Hepatocyte (in vitro differentiated cells): ENCODE measurements at places on chromosomes 13 and 19. TPM values are rescaled to one million over a fixed set of nuclear protein-coding genes. Genes with fewer than 3 reads are reported as not detected.

HIF3A gene
- polyA plus RNA-seq, result 145 and 149 TPM in 2 replicates

OR7A5 gene
- 0.12 TPM in 1 of 2 replicates, not detected in the other for polyA plus RNA-seq

TM9SF2 gene
- polyA plus RNA-seq, result 160 and 184 TPM in 2 replicates

CDK8 gene
- 9.6 and 16.1 TPM in 2 replicates for polyA plus RNA-seq

PSG7 gene
- polyA plus RNA-seq, result not detected in 2 replicates

ZNF221 gene
- 1.1 and 2.7 TPM in 2 replicates for polyA plus RNA-seq

PTGER1 gene
- polyA plus RNA-seq, result 3.5 and 7.6 TPM in 2 replicates

SELENOV gene
- 0.98 and 2.2 TPM in 2 replicates for polyA plus RNA-seq

WIZ gene
- polyA plus RNA-seq, result 24.5 and 34.9 TPM in 2 replicates

PSG4 gene
- not detected in 2 replicates for polyA plus RNA-seq

DNA sequence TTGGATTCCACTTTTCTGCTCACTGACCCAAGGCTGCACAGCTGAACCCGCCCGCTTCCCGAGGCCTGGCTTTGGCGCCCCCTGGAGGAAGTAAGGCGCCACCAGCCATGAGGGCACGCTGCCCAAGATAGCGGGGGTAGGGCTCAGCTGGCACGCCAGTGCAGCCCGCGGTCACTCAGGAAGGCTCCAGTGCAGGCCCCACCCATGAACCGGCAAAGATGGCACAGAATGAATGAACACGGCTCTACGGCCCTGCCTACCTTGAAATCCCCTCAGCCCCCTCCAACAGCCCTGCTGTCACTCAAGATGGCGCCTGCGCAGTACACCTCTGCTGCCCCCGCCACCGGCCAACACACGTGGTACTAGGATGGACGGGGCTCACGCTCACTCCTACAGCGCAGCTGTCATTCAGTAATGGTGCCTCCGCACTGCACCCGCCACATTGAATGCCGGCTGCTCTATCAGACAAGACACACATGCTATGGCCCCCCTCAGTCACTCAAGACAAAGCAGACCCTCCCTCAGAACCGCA lies 3.0 kb downstream of the PEG3 start:
- H3K27me3 ChIP-seq, result no peaks in the 10 kb centered on the region
- no peaks in the 10 kb centered on the region for H3K4me1 ChIP-seq
- no peak overlapping the region for H3K4me3 ChIP-seq
- no peak overlapping the region for H3K27ac ChIP-seq
- no peak for DNase-seq

GRCh38 chr19:41064974-41065569 lies 23.2 kb upstream of the CYP2A13 start:
- H3K4me3 ChIP-seq, result no peak overlapping the region
- H3K36me3 ChIP-seq, result no peaks in the 10 kb centered on the region
- no peak for DNase-seq
- no peaks in the 10 kb centered on the region for H3K27me3 ChIP-seq
- no peaks in the 10 kb centered on the region for H3K4me1 ChIP-seq

DNA sequence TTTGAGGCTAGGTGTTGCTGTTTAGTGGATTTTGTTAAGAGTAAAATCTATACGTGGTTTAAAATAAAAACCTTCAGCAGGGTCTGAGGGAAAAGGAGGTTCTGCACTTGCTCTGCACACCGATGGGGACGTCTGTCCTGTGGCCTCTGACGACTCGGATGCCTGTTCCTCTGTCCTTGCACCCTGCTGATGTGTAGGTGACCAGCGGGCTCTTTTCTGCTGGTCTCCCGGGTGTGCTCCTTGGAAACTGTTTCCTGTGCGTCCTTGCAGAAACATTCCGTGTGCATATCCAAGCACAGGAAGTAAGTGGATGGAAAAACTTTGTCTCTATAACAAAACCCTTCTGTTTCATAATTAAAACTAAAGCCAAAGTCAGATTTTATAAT lies 3.8 kb downstream of the ATP4B start:
- no peak for DNase-seq
- H3K27me3 ChIP-seq, result no peaks in the 10 kb centered on the region
- H3K27ac ChIP-seq, result no peak overlapping the region

DNA sequence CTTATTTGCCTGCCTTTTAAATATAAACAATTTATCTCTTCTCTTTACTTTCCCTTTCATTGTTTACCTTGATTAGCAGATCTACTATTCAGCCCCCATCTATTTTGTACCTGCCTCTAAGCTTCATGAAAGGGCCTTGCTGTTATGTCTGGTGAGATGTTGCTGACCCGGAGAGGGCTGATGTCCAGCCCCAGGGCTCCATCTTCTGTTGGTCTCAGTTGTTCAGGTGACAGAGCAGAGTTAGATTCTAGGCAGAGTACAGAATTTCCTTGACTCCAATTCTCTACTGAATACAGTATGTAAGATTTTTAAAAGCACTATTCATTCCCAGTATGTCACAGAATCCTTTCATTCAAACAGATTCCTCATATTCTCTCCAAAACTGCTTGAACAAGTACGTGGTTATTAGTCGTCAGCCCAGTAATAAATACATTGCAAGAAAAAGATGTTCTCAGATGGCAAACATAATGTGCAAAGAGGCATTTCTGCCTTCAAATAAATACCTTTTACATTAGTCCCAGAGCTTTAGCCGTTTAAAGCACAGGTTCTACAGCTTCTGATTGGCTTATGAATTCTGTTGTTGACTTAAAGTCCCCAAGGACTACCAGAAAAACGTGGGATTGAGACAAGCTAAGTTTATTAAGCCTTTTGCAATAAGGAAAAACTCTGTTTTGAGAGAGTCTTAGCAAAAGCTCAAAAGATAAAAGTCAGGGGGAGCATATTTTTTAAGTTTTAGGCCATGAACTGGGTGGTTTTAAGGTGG lies 159.1 kb downstream of the GPC5 start:
- no peaks in the 10 kb centered on the region for H3K4me1 ChIP-seq
- H3K4me3 ChIP-seq, result no peak overlapping the region
- no peaks in the 10 kb centered on the region for H3K36me3 ChIP-seq
- DNase-seq, result no peak
- no peaks in the 10 kb centered on the region for H3K27me3 ChIP-seq

- H3K4me3 ChIP-seq, result no peak overlapping the region
- H3K27me3 ChIP-seq, result no peaks in the 10 kb centered on the region
- no peak overlapping the region for H3K27ac ChIP-seq
- DNase-seq, result no peak
- H3K36me3 ChIP-seq, result no peaks in the 10 kb centered on the region
- no peaks in the 10 kb centered on the region for H3K4me1 ChIP-seq
Measured at GRCh38 chr13:114021464-114022308, 47.8 kb upstream of the C13orf46 start.

DNA sequence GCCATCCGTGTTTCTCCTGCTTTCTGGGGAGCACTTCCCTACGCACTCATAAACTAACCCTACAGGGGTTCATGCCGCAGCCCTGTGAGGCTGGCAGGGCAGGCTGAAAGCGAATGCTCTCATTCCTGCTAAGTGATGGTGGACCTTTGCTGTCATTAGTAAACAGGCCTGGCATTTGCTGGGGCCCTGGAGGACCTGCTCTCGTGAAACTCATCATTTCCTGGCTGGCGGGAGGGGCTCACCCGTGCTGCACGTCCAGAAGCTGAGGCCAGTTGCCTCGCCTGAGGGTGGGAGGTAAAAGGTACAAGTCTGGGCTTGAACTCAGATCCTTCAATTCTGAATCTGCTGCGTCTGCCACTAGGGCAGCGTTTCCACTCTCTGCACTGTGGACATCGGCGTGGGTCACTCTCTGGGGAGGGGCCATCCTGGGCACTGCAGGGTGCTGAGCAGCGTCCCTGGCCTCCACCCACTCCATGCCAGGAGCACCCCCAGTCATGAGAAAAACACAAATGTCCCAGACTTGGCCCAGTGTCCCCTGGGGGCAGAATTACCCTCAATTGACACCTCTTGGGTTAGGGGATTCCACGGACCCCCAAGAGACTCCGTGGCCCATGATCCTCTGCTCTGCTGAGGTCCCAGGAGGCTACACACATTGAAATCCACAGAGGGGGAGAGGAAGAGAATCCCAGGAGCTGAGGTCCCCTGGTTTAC lies 7.0 kb downstream of the MOB3A start:
- H3K4me1 ChIP-seq, result peaks cover 5% of the 10 kb centered on the region
- DNase-seq, result no peak
- H3K36me3 ChIP-seq, result no peaks in the 10 kb centered on the region
- no peaks in the 10 kb centered on the region for H3K27me3 ChIP-seq

DNA sequence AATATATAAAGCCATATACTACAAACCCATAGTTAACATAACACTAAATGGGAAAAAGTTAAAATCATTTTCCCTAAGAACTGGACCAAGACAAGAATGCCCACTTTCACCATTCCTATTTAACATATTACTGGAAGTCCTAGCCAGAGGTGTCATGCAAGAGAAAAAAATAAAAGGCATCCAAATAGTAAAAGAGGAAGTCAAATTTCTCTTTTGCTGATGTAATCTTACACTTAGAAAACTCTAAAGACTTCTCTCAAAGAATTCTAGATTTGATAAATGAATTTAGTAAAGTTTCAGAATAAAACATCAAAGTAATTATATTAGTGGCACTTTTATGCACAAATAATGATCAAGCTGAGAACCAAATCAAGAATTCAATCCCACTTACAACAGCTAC lies 678.9 kb upstream of the SLITRK5 start:
- no peak overlapping the region for H3K27ac ChIP-seq
- no peaks in the 10 kb centered on the region for H3K27me3 ChIP-seq
- no peaks in the 10 kb centered on the region for H3K4me1 ChIP-seq
- no peak overlapping the region for H3K4me3 ChIP-seq
- no peaks in the 10 kb centered on the region for H3K36me3 ChIP-seq
- DNase-seq, result no peak

GRCh38 chr13:22012686-22013085 lies 341.8 kb downstream of the FGF9 start:
- peaks cover 11% of the 10 kb centered on the region for H3K4me1 ChIP-seq
- no peak overlapping the region for H3K27ac ChIP-seq
- no peak for DNase-seq
- no peaks in the 10 kb centered on the region for H3K36me3 ChIP-seq
- H3K27me3 ChIP-seq, result no peaks in the 10 kb centered on the region

DNA sequence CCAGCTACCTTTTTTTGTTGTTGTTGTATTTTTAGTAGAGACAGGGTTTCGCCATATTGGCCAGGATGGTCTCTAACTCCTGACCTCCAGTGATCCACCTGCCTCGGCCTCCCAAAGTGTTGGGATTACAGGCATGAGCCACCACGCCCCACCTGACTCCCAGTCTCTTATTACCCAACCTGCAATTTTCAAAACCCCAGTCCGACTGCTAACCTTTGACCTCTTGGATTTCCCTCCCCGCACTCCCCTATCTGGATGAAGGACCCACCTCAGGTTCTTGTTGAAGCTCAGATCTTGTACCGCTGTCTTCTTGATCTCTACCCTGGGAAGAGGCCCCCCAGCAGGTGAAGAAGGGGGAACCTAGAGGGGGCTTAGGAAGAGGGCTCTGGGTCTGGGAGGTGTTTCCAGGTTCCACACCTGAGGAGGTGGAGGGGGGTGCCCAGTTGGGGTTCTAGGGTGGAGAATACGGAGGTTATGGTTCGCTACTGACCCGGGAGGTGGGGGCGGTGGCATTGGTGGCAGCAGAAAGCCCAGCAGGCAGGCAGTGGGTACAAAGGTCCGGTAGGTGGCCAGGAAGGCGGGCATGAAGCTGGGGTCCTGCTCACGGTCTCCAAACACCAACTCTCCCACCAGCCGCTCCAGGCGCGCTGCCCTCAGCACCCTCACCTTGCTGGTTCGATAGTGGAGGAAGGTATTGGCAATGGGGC lies 2.6 kb downstream of the RGL3 start:
- H3K27me3 ChIP-seq, result peaks cover 2% of the 10 kb centered on the region
- no peak overlapping the region for H3K4me3 ChIP-seq

- H3K4me3 ChIP-seq, result no peak overlapping the region
- no peaks in the 10 kb centered on the region for H3K36me3 ChIP-seq
- peaks cover 5% of the 10 kb centered on the region for H3K4me1 ChIP-seq
Measured at GRCh38 chr13:111006506-111007031, 91.7 kb upstream of the ANKRD10 start.

- peak overlapping the region; percentile 41 for H3K4me3 ChIP-seq
- H3K27ac ChIP-seq, result peak overlapping the region; percentile 96
- peak; percentile 42 for DNase-seq
- no peaks in the 10 kb centered on the region for H3K36me3 ChIP-seq
- no peaks in the 10 kb centered on the region for H3K27me3 ChIP-seq
- peaks cover 39% of the 10 kb centered on the region for H3K4me1 ChIP-seq
Measured at GRCh38 chr13:97224544-97225300, 2.6 kb downstream of the MBNL2 start.

DNA sequence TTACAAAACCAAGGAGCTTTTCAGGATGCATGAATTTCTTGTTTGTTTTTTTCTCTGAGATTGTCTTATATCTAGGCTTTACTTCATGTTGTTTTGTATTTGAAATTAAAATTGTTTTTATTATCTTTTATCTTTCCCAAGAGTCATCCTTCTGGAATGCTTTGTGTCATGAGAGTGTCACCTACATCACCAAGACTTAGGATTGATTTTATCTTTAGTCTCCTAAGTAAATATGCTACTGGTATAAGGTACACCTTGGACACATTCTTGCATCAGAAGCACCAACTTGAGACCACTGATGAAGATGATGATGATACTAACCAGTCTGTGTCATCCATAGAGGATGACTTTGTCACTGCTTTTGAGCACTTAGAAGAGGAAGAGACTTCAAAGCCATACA lies 26.4 kb downstream of the AKAP11 start:
- no peak overlapping the region for H3K4me3 ChIP-seq
- no peaks in the 10 kb centered on the region for H3K36me3 ChIP-seq
- no peaks in the 10 kb centered on the region for H3K4me1 ChIP-seq
- H3K27ac ChIP-seq, result no peak overlapping the region
- no peak for DNase-seq
- no peaks in the 10 kb centered on the region for H3K27me3 ChIP-seq

DNA sequence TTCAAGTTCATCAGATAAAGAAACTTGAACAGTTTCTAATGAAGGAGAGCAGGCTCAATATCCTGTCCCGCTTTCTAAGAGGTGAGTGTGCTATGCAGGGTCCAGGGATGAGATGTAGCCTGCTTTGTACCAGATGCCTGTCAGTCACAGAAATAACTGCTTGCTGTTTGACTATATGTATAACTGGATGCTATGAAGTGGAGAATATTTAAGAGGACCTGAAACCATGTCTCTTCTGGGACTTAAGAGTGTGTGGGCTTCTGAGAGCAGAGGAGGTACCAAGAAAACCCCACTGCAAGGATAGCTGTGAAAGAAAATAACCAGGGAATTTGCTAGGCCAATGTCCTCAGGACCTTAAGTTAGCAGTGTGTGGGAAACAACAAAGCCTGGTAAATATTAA lies 246.3 kb upstream of the RFC3 start:
- H3K36me3 ChIP-seq, result no peaks in the 10 kb centered on the region
- no peak overlapping the region for H3K4me3 ChIP-seq
- H3K27ac ChIP-seq, result no peak overlapping the region
- H3K4me1 ChIP-seq, result no peaks in the 10 kb centered on the region
- DNase-seq, result no peak
- no peaks in the 10 kb centered on the region for H3K27me3 ChIP-seq

- H3K27me3 ChIP-seq, result no peaks in the 10 kb centered on the region
- peak overlapping the region; percentile 85 for H3K27ac ChIP-seq
- H3K36me3 ChIP-seq, result no peaks in the 10 kb centered on the region
- H3K4me1 ChIP-seq, result peaks cover 12% of the 10 kb centered on the region
- H3K4me3 ChIP-seq, result peak overlapping the region; percentile 21
Measured at GRCh38 chr19:47601180-47601904, 7.6 kb upstream of the BICRA start.

GRCh38 chr19:14089412-14089661 lies 1.2 kb downstream of the SAMD1 start:
- peak overlapping the region; percentile 52 for H3K4me3 ChIP-seq
- no peak overlapping the region for H3K27ac ChIP-seq
- H3K36me3 ChIP-seq, result no peaks in the 10 kb centered on the region
- H3K27me3 ChIP-seq, result no peaks in the 10 kb centered on the region
- no peaks in the 10 kb centered on the region for H3K4me1 ChIP-seq
- peak; percentile 34 for DNase-seq

GRCh38 chr13:112721198-112722104 lies 31.6 kb downstream of the ATP11A start:
- H3K4me1 ChIP-seq, result peaks cover 56% of the 10 kb centered on the region
- no peak overlapping the region for H3K4me3 ChIP-seq
- no peaks in the 10 kb centered on the region for H3K27me3 ChIP-seq
- no peaks in the 10 kb centered on the region for H3K36me3 ChIP-seq
- no peak for DNase-seq
